GM12864 (cell line): ENCODE measurements at places on chromosomes 11 and 22.

DNA sequence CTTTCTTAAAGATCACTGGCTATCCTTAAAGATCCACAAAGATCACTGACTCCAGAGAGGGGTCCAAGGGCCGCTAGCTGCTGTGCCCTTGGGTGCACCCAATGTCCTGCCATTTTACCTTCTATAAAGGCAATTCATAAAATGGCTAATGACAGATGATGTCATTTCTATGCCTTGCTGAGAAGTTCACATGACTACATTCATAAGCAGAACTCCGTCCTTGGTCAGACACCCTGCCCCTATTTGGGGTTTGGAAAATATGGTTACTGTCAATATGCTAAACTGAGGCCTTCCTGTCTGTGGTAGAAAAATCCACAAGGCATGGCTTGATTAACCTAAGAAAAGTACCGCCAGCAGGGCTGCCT, 60.9 kb upstream of the BMAL1 start:
- no peak for DNase-seq

DNA sequence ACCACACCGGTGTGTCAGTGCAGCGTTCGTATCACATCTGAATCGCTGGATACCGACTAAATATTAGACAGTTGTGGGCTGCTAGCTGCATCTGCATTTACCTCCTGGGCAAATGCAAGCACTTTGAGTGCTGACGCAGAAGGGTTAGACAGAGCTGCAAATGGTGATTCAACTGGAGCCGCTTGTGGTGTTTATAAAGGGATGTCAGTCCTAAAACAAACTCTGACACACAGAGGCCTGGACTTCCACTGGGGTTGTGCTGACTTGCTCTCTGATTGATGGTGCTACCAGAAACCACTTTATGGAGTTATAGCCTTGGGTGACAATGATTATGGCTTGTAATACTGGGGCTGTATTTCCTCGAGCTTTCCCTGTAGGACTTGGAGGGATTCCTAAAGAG, 374.4 kb downstream of the NTM start:
- no peak for DNase-seq

GRCh38 chr11:122179961-122180834, 64.2 kb upstream of the BLID start:
- no peak for DNase-seq

DNA sequence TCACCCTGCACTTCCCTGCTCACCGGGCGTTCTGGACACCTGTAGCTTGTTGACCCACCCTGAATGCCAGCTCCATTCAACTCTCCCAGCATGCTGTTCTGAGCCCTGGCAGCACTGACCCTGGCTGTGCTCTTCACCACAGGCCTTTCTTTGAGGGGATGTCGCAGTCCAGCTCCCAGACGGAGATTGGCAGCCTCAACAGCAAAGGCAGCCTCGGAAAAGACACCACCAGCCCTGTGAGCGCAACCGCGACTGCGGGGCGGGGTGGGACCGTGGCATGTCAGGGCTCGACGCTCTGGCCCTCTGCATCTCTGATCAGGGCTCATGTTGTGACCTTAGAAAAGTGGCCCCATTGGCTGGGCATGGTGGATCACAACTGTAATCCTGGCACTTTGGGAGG, 47.4 kb upstream of the RAB1B start:
- no peak for DNase-seq

GRCh38 chr11:125262830-125263218, 98.3 kb downstream of the PKNOX2 start:
- no peak for DNase-seq

DNA sequence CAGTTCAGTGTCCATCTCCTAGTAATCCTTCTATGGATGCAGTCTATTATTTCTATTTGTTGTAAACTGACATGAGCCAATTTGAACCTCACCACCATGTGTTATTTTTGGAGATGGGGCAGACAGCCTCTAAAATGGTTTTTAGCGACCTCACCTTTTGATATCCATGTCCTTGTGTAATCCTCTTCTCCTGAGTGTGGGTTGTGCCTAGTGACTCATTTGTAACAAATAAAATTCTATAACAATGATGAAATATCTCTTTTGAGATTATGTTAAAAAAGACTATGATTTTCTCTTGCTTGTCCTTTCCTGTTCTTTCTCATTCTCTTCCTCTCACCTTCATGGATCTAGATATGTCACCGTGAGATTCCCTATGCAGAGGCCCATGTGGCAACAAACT, 554.6 kb upstream of the ANO3 start:
- DNase-seq = no peak

DNA sequence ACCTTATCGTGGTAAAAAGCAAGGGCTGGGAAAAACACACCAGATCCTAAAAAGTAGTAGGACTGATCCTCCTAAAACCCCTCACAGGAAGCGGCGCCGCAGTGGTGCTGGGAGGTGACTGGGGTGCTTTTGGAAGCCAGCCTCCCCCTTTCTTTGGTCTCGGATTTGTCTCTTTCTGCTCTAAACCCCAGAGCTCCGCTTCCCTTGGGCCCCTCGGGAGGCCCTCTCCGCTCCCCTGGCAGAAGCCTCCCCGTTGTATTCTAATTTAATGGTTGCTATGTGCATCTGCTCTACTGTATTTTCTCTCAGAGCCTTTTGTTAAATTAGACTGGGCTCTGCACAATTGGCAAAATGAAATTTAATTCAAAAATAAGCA, 587.7 kb downstream of the OPCML start:
- no peak for DNase-seq

- DNase-seq = no peak
Observed at GRCh38 chr22:19463491-19464469, 15.2 kb downstream of the UFD1 start.

DNA sequence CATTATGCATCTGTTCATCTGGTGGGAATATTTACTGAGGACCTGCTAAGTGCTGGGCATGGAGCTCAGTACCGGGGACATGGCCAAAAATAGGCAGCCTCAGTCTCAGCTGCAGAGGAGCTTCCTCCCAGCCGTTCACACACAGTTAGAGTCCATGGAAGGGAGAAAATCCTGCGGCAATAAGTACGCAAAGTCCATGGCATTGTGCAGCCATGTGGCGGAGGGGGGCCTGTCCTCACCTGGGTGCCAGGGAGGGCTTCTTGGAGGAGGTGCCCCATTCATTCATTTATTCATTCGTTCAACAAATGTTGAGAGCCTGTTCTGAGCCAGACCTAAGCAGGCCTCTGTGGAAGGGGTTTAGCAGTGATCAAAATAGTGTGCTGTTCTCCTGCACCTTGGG, 59.3 kb upstream of the ANO1 start:
- DNase-seq = no peak

DNA sequence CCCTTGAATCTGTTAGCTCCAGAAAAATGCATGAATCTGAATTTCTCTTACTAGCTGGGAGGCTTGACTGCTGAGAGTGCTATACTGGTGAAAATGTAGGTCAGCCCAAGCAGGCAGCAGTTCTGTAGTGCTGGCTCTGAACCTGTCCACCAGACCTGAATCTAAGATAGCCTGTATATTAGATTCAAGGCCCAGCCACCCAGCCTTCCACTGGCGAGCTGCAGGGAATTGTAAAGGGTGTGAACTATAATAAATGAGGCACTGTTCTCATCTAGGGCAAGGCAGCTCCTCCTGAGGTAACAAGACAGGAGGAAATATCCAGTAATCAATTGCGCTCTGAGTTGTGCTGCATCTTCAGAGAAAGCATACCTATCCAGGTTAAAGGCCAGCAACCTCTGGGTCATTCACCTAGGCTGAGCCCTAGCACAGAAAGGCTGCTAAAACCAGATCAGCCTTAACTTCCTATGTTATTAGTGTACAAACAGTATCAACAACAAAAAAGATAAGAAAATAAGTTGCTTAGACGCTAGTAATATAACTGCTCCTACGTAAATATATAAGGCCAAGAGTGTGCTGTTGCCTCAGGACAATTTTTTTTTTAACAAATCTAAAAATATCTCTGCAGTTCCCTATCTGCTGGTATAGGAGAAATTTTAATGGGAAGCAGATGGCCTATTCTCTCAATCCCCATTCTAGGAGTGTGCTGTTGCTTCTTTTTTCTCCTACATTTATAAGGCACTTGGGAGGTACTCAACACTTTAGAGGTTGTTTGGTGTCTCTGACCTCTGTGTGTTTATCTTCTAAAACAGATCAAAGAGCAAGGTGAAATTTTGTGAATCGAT, 63.0 kb downstream of the RELT start:
- DNase-seq = no peak

DNA sequence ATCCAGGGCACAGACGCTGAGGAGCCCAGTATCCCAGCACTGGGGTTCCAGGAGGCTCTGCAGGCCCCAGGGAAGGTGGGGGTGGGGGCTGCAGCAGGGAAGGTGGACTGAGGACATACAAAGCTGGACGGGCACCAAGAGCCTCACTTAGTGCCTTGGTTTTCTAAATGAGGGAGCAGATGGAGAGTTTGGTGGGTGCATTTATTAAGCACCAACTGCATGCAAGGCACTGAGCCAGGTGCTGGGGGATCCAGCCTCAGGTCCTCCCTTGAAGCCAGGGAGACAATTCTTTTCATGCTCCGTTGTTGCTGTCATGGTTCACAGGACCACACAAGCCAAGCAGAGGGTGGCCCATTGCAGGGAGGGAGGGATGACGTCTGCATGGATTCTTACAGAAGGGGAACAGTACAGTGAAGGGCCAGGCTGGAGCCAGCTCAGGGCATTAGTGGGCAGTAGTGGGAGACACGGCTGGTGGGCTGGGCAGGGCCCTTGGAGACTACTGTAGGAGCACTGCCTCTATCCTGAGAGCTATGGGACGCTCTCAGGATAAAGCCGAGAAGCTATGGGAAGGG, 65.0 kb downstream of the MACROD1 start:
- DNase-seq = no peak

- DNase-seq = no peak
Observed at GRCh38 chr22:22914726-22915669, 27.4 kb downstream of the IGLL5 start.

DNA sequence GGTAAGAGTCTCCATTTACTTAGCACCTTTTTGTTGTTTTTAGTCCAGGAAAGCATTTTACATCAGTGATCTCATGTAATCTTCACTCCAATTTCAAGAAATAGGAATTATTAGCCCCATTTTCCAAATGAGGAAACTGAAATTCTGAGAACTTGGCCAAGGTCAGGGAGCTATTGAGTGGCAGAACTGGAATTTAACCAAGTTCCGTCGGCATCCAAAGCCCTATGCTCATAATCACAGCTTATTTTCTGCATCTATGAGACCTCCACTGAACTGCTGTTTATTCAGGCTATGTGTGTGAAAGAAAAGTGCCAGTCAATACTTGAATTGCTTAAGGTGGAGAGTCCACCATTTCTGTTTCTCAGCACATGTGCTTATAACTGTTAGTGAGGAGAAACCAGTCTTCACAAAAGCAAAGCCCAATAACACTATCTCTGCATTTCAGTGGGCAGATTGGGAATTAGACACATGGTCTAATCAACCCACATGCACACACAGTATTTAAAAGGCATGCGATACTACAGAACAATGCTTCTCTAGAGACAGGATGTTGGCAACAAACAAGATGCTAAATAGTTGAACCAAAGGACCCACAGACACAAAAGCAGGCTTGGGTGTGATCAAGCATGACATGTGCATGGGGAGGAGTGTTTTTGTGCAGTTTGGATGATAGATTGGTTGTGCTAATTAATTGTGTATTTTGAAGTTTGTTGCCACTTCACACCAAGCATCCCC, 780.6 kb downstream of the OPCML start:
- DNase-seq = no peak

DNA sequence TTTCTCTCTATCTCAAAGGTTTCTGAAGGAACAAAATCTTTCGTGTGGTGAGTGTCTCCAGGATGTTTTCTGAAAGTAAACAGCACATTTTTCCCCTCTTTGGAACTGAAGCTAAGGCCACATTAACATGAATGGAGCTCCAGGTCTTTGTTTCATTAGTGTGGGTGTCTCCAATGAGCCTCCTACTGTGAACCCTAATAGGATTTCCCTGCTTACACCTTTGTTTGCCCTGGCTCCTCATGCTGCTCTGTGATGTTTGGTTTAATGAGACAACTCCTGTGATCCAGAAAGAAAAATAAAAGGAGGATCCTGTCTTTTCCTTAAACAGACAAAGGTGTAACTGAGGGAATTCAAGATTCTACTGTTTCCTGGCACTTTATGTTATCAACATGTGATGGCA, 76.9 kb upstream of the SLC6A5 start:
- DNase-seq = no peak

- no peak for DNase-seq
Observed at GRCh38 chr11:76984743-76985142, 49.5 kb upstream of the B3GNT6 start.

GRCh38 chr22:37254867-37255233, 10.8 kb upstream of the RAC2 start:
- no peak for DNase-seq
